ENCODE measurements at places on chromosomes 1 and 21. TPM values are rescaled to one million over a fixed set of nuclear protein-coding genes. Genes with fewer than 3 reads are reported as not detected.

The OR2T10 gene
- total RNA-seq, result not detected

The LCE1C gene
- total RNA-seq, result not detected

The GJA8 gene
- not detected for total RNA-seq

The NUCKS1 gene
- 192 TPM for total RNA-seq

The MAPKAPK2 gene
- 102 TPM for total RNA-seq

The GSTM2 gene
- total RNA-seq, result 41.9 TPM

The AGPAT3 gene
- total RNA-seq, result 87.1 TPM

The ESRRG gene
- total RNA-seq, result not detected

The PGLYRP4 gene
- 0.29 TPM for total RNA-seq

The KRTAP12-2 gene
- not detected for total RNA-seq

The OR2G6 gene
- total RNA-seq, result not detected

The PCAT6 gene
- 1.0 TPM for total RNA-seq

The TLCD4 gene
- total RNA-seq, result 0.24 TPM

The MPL gene
- not detected for total RNA-seq

The ACTA1 gene
- total RNA-seq, result not detected

The INAVA gene
- total RNA-seq, result not detected

The ADAM30 gene
- not detected for total RNA-seq

DNA sequence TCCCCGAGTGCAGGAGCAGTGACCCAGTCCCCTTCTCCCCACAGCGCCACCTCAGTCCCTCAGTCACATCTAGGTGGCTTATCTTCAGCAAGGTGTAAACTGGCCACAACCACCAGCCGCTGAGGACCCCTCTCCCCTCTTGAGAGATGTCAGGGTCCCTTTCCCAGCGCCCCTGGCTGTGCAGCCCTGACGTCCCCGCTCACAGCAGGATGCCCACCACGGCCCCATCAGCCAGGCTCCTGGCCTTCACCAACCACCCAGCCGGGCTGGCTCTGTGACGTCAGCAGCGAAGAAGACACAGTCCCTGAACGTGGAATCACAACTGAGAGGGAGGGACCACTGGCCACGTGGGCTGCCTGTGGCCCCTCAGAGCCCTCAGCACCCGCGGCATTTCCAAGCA lies 249.4 kb downstream of the NPHP4 start:
- DNase-seq, result no peak
- H3K36me3 ChIP-seq, result no peaks in the 10 kb centered on the region
- no peaks in the 10 kb centered on the region for H3K4me1 ChIP-seq
- no peak overlapping the region for H3K27ac ChIP-seq
- H3K27me3 ChIP-seq, result peaks cover 7% of the 10 kb centered on the region

DNA sequence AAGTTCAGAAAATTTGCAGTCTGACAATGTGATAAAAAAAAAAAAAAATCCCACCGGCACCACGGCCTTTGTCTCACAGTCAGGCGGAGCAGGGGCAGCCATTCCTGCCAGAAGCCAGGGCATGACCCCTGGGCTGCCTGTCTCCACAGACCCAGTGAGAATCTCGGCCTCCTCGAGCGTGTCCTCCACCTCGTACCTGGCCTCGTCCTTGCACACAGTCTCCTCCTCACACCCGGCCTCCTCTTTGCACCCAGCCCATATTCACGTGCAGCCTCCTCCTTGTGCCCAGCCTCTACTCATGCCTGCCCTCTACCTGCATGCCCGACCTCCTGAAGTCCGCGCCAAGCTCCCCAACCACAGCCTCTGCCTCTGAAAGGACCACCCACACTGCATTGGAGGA lies 182.0 kb downstream of the AGBL4 start:
- no peak for DNase-seq
- no peaks in the 10 kb centered on the region for H3K27me3 ChIP-seq
- H3K4me1 ChIP-seq, result no peaks in the 10 kb centered on the region
- H3K36me3 ChIP-seq, result peaks cover 15% of the 10 kb centered on the region
- H3K27ac ChIP-seq, result no peak overlapping the region
- H3K4me3 ChIP-seq, result no peak overlapping the region

DNA sequence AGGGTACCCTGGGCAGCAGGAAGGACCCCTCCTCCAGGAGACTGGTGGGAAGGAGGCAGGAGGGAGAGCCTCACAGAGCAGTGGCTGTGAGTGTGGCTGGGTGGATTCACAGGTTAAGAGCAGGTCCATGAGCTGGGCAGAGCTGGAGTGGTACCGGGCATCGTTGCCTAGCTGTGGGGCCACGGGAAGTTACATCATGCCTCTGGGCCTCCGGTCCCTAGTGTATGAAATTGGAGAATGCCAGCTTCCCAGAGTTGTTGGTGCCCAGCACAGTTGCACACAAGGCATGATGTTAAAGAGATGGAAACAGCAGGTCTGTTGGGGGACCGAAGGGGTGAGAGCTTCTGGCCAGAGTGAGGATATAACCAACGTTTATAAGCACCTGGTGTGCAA lies 18.5 kb downstream of the FOXO6 start:
- no peak overlapping the region for H3K27ac ChIP-seq
- H3K4me3 ChIP-seq, result no peak overlapping the region
- DNase-seq, result no peak
- peaks cover 56% of the 10 kb centered on the region for H3K27me3 ChIP-seq
- H3K4me1 ChIP-seq, result peaks cover 11% of the 10 kb centered on the region
- H3K36me3 ChIP-seq, result no peaks in the 10 kb centered on the region

DNA sequence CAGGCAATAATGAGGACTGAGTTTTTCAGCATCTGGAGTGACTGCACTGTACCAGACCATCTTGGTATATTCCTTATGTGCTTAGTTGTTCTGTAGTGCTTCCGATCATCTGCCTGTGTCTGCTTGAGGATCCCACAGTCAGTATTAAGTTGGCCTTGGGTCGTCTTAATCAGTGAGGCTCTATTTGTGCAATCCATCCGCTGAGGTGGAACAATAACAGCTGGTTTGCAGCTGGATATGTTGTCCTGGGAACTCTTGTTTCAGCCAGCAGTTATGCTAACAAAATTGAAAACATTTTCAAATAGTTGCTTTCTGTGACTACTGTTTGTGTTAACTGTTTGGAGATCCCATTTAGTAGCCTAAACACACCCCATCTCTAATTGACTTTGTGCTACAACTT lies 73.7 kb downstream of the LAMC1 start:
- H3K27me3 ChIP-seq, result peaks cover 15% of the 10 kb centered on the region
- H3K27ac ChIP-seq, result no peak overlapping the region
- H3K4me3 ChIP-seq, result no peak overlapping the region
- H3K4me1 ChIP-seq, result no peaks in the 10 kb centered on the region

DNA sequence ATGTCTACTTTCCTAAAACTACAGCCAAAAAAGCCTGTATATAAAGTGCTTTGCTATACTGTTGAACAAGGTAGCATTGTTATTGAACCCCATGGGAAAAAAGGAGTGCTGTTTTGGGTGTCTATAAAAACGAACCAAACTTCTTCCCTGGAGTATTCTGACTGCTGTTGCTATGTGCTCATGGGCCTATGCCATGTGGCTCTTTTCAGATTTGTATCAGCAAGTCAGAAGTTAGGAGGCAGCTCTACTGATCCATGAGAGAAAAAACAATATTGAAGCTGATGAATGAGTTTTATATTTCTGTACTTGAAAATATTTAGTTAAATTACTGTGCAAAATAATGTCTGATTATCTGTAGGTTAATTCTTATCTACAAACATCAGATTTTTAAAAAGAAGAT lies 66.5 kb downstream of the ADGRL2 start:
- H3K27ac ChIP-seq, result no peak overlapping the region
- H3K27me3 ChIP-seq, result no peaks in the 10 kb centered on the region
- H3K4me3 ChIP-seq, result no peak overlapping the region
- H3K4me1 ChIP-seq, result no peaks in the 10 kb centered on the region
- no peak for DNase-seq
- no peaks in the 10 kb centered on the region for H3K36me3 ChIP-seq

DNA sequence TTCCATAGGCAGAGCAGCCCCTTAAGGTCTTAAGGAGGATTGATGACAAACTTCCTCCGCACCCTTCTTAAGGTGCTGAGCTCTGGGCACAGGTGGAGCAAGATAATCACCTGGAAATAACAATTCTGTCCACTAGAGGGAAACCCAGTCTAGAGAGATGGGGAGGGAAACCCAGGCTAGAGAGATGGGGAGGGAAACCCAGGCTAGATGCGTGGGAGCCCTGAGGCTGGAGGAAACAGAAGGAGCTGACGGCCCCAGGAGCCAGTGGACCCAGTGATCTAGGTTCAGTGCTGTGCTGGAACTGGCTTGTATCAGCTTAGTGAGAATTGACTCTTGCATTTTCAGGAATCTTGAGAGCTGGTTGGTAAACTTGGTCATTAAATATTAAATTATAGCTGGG lies 17.8 kb upstream of the MYCL start:
- no peak overlapping the region for H3K27ac ChIP-seq
- H3K27me3 ChIP-seq, result no peaks in the 10 kb centered on the region
- no peaks in the 10 kb centered on the region for H3K4me1 ChIP-seq
- no peak overlapping the region for H3K4me3 ChIP-seq
- peak; percentile 55 for DNase-seq
- H3K36me3 ChIP-seq, result no peaks in the 10 kb centered on the region

DNA sequence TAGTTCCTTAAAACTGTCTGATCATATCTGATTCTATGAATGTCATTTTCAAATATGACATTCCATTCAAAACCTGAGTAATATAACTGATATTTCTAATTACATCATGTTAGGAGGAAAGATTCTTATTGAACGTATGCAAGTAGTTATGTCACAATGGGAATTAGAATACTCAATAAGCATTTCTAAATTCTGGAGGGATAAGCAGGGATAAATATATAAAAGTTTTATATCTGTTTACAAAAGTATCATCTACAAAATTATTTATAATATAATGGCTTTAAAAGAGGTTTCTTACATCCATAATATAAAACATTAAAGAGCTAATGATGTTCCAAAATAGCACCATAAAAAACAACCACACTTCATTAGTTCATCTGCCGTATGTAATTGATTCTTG lies at the start of gene OR14A2:
OR14A2 (minus strand) TSS at position 101 of the 400 bp plus-strand sequence.
- H3K27me3 ChIP-seq, result no peaks in the 10 kb centered on the region
- H3K4me3 ChIP-seq, result no peak within 1 kb of the TSS
- DNase-seq, result no peak
- H3K36me3 ChIP-seq, result no peaks in the 10 kb centered on the region
- no peaks in the 10 kb centered on the region for H3K4me1 ChIP-seq

GRCh38 chr1:4529446-4530165 lies 124.8 kb upstream of the AJAP1 start:
- no peaks in the 10 kb centered on the region for H3K36me3 ChIP-seq

DNA sequence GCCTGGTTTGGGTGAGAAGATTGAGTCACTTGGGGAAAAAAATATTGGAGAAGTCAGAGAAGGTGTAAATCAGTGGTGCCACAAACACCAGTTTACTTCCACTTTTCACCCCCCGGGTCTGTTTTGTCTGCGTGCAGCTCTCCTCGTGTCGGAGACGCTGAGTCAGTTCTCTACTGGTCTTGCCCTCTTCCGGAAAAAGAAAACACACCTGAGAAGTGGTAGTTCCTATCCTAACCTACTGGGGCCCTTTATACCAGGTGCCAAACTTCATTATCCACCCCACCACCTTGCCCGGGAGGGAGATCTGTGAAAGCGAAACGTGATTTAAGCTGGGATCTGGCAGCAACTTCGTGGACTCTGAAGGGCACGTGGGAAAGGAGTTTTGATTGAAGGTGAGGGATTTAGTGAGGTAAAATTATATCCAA lies 855 bp upstream of the IVNS1ABP start:
- peak overlapping the region; percentile 92 for H3K4me3 ChIP-seq
- peak; percentile 79 for DNase-seq
- H3K36me3 ChIP-seq, result peaks cover 12% of the 10 kb centered on the region

DNA sequence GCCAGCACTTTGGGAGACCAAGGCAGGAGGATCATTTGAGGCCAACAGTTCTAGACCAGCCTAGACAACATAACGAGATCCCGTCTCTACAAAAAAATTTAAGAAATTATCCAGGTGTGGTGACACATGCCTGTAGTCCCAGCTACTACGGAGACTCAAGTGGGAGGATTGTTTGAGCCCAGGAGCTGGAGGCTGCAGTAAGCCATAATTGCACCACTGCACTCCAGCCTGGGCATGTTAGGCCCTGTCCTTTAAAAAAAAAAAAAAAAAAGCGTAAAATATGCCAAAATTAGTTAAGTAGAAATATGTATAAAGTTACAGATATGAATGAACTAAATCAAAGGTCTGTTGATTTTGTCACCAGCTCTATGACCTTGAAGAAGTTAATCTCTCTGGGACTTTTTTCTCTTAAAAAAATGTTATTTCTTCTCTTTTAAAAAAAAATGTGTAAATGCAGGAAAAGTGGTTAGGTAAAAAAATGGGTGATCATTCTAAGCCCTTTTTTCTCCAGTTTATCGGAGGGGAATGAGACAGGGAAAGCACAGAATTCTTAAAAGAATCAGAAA lies 7.0 kb downstream of the EGLN1 start:
- H3K4me3 ChIP-seq, result no peak overlapping the region
- H3K27ac ChIP-seq, result no peak overlapping the region
- peaks cover 14% of the 10 kb centered on the region for H3K36me3 ChIP-seq
- DNase-seq, result no peak

DNA sequence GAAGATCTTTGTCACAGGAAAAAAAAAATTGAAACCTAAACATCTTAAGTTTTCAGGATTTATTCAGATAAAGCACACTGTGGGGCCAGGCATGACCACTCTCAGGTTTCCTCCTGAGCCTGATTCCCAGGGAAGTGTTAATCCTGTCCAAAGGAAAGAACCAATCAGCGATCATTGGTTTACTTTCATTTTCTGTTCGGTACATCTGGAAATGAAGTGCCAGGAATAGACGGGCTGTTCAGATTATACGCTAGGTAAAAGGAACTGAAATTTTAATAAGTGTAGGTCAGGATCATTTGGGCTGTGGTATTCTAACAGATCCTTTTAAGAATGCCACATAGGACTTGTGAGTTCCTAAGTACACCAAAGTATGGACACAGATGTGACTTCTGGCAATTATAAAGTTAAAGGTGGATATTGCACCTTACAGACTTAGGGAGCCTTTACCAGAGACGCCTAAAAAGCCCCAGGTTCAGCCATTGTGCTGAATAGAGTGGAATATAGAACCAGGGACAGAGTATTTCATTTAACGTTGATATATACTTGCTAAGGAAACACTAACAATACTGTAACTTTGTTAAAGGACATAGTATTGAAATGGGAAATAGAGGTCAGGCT lies 9.3 kb upstream of the CACYBP start:
- no peaks in the 10 kb centered on the region for H3K36me3 ChIP-seq
- peak overlapping the region; percentile 96 for H3K27ac ChIP-seq
- no peaks in the 10 kb centered on the region for H3K27me3 ChIP-seq
- peaks cover 16% of the 10 kb centered on the region for H3K4me1 ChIP-seq

DNA sequence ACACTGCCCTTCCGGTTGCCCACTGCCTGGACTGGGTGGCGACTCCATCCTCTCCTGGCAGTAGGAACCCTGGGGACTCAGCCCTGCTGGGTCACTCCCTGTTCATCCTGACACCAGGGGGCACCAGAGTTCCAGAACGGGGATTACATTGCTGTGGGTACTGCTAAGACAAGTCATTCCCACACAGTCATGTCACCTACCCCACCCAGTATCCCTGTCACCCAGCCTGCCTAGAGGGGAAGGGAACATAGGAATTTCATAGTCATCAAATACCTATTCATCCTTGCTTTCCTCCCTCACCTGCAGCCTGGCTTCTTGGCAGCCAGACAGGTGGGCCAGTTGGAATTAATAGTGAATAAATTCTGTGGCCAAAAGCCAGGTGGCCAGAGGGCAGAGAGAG lies 9.8 kb upstream of the SFN start:
- H3K27me3 ChIP-seq, result no peaks in the 10 kb centered on the region
- H3K4me3 ChIP-seq, result no peak overlapping the region
- peaks cover 9% of the 10 kb centered on the region for H3K36me3 ChIP-seq
- H3K4me1 ChIP-seq, result no peaks in the 10 kb centered on the region
- DNase-seq, result peak; percentile 74

GRCh38 chr1:166197141-166197540 lies 30.3 kb upstream of the FAM78B start:
- H3K36me3 ChIP-seq, result no peaks in the 10 kb centered on the region
- no peak for DNase-seq
- H3K27me3 ChIP-seq, result no peaks in the 10 kb centered on the region
